ENCODE measurements at places on chromosomes 5 and 9.

DNA sequence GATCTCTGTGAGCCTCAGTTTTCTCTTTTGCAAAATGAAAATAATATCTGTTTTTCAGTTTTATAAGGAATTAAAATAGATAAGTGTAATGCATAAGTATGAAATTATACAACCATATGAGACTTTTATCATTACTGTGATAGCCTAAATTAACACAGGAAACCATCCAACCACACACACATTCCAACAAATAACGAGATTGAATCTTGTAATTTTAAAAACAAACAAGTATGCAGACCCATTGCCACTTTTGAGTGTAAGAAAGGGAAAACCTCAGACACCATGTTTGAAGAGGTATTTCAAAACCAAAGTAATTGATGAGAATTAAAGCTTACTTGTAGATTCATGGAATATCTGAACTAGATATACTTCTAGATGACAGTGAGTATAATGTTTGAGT lies 32.0 kb downstream of the XRCC4 start:
- DNase-seq: no peak

GRCh38 chr5:1185038-1185627 lies 16.3 kb upstream of the SLC6A19 start:
- DNase-seq: no peak

DNA sequence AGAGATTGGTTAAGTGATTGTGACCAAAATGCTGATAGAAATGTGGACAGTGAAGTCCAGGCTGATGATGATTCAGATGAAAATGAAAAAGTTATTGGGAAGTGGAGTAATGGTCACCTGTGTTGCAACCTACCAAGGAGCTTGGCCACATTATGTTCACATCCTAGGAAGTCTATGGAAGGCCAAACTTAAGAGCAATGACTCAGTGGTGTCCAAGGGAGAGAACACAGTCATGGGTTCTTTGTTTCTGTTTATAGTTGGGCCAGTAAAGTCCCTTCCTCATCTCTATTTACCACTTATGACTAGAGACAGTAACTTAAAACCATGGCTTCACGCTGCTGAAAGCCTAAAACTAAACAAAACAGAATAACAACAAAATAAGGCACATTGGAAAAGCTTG lies 555.3 kb upstream of the DAB2 start:
- no peak for DNase-seq

DNA sequence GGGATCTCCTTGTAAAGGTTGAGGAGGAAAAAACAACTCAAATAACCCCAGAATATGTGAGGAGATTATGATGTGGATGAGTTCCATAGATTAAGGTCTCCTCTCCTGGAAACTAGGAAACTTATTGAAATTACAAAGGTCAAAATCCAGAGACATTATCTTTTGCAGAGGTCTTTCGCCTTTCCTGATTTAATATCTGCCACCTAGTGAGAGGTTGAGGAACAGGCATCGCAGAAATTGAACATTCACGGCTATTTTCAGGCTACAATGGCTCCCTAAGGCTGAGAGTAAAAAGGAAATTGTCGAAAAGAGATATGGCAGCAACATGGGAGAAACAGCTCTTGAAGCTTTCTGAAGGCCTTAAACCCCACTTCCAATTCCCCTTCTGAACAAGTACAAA lies 127.5 kb upstream of the PLCXD3 start:
- DNase-seq: no peak

DNA sequence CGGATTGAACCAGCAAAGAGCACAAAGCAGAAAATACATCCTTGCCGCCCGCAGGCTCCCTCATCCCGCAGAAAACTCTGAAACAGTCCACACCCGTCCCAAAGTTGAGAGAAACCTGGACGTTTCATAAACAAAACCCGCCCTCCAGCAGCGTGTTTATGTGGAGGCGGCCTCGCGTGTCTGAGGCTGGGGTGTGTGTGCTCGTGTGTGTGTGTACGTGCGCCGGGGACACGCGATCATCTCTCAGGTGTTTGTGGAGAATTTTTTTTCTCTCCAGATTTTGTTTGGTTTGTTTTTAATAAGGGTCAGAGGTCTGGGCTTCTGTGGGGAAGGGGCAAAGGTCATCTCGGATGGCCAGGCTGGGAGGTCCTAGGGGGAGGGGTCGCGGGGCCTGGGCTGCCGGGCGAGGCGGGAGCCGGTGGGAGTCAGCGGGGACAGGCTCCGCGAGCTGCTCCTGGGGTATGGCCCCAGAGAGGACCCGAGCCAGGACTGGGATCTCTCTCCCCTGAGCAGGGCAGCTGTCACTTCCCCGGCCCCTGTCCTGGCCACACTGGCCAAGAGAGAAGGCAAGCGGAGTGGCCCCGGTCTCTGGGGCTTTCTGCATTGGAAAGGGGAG lies 206.4 kb downstream of the C9orf50 start:
- peak; percentile 56 for DNase-seq
